ENCODE measurements at places on chromosomes 1 and 21. TPM values are rescaled to one million over a fixed set of nuclear protein-coding genes. Genes with fewer than 3 reads are reported as not detected.

The BRINP2 gene
- total RNA-seq: 0.16 TPM

The C8A gene
- total RNA-seq: not detected

The C1orf105 gene
- not detected for total RNA-seq

The SLC2A5 gene
- 0.77 TPM for total RNA-seq

The NUDT4B gene
- total RNA-seq: 1.2 TPM

The CEP104 gene
- total RNA-seq: 17.4 TPM

The SLC44A5 gene
- 0.05 TPM for total RNA-seq

The GPR61 gene
- total RNA-seq: not detected

The OR2G6 gene
- total RNA-seq: not detected

The SELENOF gene
- total RNA-seq: 191 TPM

The FAM151A gene
- total RNA-seq: 0.26 TPM

The KCNT2 gene
- not detected for total RNA-seq

The ETV3L gene
- total RNA-seq: not detected

The NID1 gene
- total RNA-seq: 7.7 TPM

The AGMAT gene
- 6.7 TPM for total RNA-seq

The NHLH1 gene
- total RNA-seq: 0.40 TPM

The PERM1 gene
- 0.11 TPM for total RNA-seq

The CIART gene
- total RNA-seq: 2.7 TPM

The CD84 gene
- total RNA-seq: not detected

The PADI3 gene
- total RNA-seq: 0.84 TPM

The UBE2U gene
- total RNA-seq: not detected

The VTCN1 gene
- 0.08 TPM for total RNA-seq

The TRIM62 gene
- 2.2 TPM for total RNA-seq
